Activated CD8-positive, alpha-beta memory T cell treated with anti-CD3 and anti-CD28 coated beads, Interleukin-2, amount 10 ng/mL, durations not matched to agents 7 days and 5 days (primary cell): ENCODE measurements at places on chromosomes 5 and 9.

DNA sequence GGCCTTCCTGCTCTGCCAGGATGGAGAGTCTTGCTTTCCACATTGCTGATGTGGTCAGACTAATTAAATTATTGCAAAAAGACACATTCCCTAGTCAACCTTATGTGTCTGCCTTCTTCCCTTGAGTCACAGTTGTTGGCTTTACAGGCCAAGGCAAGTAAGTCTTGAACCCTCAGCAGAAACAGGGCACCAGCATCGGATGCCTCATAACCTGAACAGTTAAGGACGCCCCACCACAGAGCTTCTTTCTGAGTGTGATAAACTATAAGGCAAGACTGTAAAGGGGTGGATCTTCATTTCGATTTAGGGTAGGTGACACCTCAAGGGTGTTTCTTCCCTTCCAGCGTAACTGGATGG is 670 bp upstream of the KIF2A start:
- peak overlapping the region; percentile 99 for H3K4me3 ChIP-seq
- no peak for DNase-seq
- H3K4me1 ChIP-seq, result peaks cover 49% of the 10 kb centered on the region

DNA sequence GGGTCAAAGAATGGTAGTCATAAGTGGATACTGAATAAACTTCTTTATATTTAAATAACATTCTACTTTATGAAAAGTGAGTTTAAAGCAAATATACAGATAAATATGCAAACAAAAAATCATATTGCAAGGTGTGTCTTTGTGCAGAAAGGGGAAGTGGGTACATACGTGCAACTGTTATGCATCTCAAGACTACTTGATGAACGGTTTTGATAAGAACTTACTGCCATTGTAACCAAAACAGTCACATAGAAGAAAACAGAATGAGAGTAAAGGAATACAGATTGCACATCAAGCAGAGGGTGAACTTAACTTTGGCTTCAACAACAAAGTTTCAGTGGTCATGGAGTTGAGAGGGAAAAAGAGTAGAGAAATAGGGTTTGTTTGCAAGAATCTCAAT is 9.9 kb downstream of the CAMK4 start:
- peak overlapping the region; percentile 96 for H3K27ac ChIP-seq
- peaks cover 18% of the 10 kb centered on the region for H3K36me3 ChIP-seq
- no peaks in the 10 kb centered on the region for H3K27me3 ChIP-seq
- peaks cover 89% of the 10 kb centered on the region for H3K4me1 ChIP-seq

DNA sequence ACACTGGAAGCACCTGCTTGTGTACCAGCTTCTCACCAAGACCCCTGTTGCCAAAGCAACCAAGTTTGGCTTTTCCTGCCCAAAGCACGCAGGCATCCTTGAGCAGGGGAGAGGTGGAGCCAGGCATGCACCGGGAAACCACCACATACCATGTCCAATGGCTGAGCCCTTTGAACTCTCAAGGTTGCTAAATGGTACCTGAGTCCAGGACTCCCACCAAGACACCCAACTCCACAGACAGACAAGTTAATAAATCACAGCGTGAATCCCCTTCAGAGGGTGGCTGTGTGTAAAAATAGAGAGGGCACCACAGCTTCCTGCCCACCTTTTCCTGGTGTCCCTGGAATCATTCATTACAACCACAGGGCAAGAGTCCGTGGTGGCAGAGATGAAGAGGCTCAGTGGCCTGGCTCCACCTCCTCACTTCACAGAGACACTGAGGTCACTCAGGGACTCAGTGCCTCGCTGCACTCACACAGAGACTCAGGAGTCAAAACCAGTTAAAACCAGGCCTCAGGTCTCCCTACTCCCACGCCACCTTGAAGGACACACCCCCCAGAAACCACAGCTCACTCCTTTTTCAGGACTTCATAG is 143.7 kb downstream of the C5orf15 start:
- H3K4me1 ChIP-seq, result peaks cover 24% of the 10 kb centered on the region
- DNase-seq, result peak; percentile 44
- H3K4me3 ChIP-seq, result no peak overlapping the region
- no peak overlapping the region for H3K27ac ChIP-seq

DNA sequence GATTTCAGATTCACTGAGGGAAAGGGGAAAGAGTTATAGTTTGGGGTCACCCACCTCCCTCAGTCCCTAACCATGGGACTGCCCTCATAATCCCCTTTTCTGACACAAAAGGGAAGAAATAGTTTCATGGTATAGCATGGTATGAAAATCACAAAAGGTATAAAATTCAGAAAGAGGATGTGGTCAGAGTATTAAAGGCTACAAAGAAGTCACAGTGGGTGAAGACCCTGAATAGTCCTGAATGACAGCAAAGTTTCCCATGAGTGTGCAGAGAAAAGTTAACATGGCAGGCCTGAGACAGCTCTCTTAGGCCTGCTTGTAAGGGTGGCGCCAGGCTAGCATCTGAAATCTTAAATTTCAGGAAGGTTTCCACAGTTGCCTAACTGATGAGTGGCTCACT is 290.6 kb upstream of the ZNF608 start:
- H3K27ac ChIP-seq, result no peak overlapping the region
- H3K27me3 ChIP-seq, result no peaks in the 10 kb centered on the region
- DNase-seq, result no peak
- no peak overlapping the region for H3K4me3 ChIP-seq
- no peaks in the 10 kb centered on the region for H3K36me3 ChIP-seq
- H3K4me1 ChIP-seq, result no peaks in the 10 kb centered on the region

- no peak overlapping the region for H3K27ac ChIP-seq
- H3K4me3 ChIP-seq, result no peak overlapping the region
- H3K4me1 ChIP-seq, result peaks cover 1% of the 10 kb centered on the region
- no peak for DNase-seq
- peaks cover 2% of the 10 kb centered on the region for H3K36me3 ChIP-seq
Observed at GRCh38 chr5:79795764-79796398, 106.2 kb downstream of the CMYA5 start.

DNA sequence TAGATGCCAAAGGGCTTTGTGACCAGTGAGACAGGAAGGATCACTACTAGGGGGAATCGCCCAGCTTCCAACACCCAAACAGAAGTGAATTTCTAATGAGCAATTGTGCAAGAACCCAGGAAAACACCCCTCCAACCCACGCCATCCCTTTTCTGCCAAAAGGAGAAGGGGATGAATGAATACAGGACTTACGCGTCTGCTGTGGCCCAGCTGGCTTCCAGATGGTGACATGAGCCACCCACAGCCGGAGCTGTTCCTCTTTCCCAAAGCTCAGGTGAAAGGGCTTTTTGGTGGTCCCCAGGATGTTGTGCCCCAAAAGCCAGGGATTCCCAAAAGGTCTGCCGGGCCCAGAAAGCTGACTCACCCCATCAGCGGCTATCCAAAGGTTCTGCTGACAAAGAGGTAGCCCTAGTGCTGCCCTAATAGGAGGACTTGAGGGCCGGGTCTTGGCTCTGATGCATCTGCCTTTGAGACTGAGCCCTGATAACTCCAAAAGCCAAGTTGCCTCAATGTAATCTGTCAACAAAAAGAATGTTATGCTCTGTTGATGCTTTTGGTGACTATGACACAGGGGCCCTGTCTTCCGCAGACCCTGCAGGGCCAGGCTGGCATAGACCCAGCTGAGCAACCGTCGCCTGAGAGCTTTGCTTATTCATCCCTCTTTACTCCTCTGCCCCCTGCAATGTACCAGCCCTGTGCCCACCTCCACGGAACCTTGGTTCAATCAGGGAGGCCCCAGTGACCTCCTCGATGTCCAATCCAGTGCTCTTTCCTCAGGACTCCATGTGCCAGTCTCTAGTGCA is 14.5 kb downstream of the GSN start:
- peaks cover 5% of the 10 kb centered on the region for H3K4me1 ChIP-seq
- no peaks in the 10 kb centered on the region for H3K36me3 ChIP-seq
- no peaks in the 10 kb centered on the region for H3K27me3 ChIP-seq
- no peak overlapping the region for H3K27ac ChIP-seq
- no peak overlapping the region for H3K4me3 ChIP-seq

DNA sequence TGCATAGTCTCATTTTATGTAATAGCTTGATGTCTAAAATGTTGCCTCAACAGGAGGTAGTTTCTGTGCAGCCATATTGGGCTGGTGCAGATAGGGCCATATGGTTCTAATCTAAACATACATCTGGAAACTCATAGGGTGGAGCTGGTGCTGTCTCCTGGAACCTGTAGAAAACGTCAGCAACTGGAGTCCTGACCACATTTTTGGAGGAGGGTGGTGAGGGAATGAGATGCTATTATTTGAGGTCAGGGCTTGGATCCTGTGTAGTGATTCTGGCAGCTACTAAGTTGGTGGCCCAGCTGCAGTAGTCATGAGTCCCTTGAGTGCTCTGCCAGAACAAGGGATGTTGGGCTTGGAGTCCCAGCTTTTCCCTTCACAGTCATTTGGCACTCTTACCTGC is 14.1 kb downstream of the MAN2A1 start:
- DNase-seq, result no peak
- no peak overlapping the region for H3K4me3 ChIP-seq
- no peaks in the 10 kb centered on the region for H3K27me3 ChIP-seq
- no peak overlapping the region for H3K27ac ChIP-seq
- peaks cover 3% of the 10 kb centered on the region for H3K4me1 ChIP-seq

DNA sequence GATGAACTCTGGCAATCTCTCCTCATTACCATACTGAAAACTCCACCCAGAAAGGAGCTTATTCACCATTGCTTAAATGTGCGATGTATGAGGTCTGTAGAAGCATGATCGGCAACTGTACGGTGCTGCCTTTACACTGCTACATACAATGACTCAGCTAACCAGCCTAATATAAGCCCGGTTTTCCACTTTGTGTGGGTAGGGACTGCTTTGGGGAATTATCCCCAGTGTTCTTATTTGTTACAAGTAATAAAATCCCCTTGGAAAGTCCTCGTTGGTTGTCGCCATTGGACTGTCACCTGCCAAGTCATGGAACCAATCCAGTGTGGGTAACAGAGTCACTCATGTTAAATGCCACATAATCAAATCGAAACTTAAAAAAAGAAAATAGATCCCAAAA is 23.5 kb upstream of the TENT2 start:
- DNase-seq, result no peak
- H3K4me3 ChIP-seq, result no peak overlapping the region
- no peaks in the 10 kb centered on the region for H3K36me3 ChIP-seq

DNA sequence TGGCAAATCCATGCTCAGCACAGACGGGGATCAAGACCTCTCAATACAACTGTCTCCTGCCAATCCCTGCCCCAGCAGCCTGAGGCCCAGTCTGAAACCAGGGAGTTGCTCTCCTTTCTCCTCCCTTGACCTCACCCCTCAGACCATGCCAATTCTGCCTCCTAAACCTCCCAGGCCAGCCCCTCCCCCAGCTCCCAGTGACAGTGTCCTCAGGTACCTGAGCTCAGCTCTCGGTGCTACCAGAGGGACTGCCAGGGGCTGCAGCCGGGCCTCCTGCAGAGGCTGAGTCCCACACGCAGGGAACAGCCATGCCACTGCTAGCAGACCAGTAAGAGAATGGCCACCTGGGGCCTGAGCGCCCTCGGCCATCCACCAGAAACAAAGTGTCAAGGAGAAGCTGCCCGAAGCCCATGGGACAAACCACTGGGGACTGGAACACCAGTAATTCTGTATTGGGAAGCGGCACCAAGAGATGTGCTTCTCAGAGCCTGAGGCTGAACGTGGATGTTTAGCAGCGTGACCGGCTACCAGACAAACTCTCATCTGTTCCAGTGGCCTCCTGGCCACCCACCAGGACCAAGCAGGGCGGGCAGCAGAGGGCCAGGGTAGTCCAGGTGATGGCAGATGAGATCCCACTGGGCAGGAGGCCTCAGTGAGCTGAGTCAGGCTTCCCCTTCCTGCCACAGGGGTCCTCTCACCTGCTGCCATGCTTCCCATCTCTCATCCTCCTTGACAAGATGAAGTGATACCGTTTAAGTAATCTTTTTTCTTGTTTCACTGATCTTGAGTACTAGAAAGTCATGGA is 557 bp upstream of the IL3 start:
- H3K27me3 ChIP-seq, result peaks cover 3% of the 10 kb centered on the region
- DNase-seq, result peak; percentile 38
- no peaks in the 10 kb centered on the region for H3K36me3 ChIP-seq
- H3K4me1 ChIP-seq, result peaks cover 72% of the 10 kb centered on the region
- no peak overlapping the region for H3K27ac ChIP-seq

GRCh38 chr9:122228191-122228567 is 578 bp downstream of the LHX6 start:
- H3K4me3 ChIP-seq, result no peak overlapping the region
- DNase-seq, result no peak
- peaks cover 5% of the 10 kb centered on the region for H3K4me1 ChIP-seq
- H3K27ac ChIP-seq, result no peak overlapping the region

GRCh38 chr9:14030375-14031059 is 283.4 kb downstream of the NFIB start:
- no peak overlapping the region for H3K4me3 ChIP-seq
- H3K27me3 ChIP-seq, result no peaks in the 10 kb centered on the region
- H3K36me3 ChIP-seq, result no peaks in the 10 kb centered on the region
- no peak for DNase-seq
- H3K27ac ChIP-seq, result no peak overlapping the region

- no peak for DNase-seq
- H3K4me3 ChIP-seq, result no peak overlapping the region
- H3K27ac ChIP-seq, result no peak overlapping the region
- no peaks in the 10 kb centered on the region for H3K36me3 ChIP-seq
- H3K27me3 ChIP-seq, result peaks cover 23% of the 10 kb centered on the region
Observed at GRCh38 chr5:42641336-42642005, 115.1 kb upstream of the CCDC152 start.

- H3K36me3 ChIP-seq, result no peaks in the 10 kb centered on the region
- H3K4me1 ChIP-seq, result no peaks in the 10 kb centered on the region
- H3K4me3 ChIP-seq, result no peak overlapping the region
- H3K27me3 ChIP-seq, result no peaks in the 10 kb centered on the region
- no peak for DNase-seq
Observed at GRCh38 chr9:88672874-88673689, 138.1 kb downstream of the NXNL2 start.

DNA sequence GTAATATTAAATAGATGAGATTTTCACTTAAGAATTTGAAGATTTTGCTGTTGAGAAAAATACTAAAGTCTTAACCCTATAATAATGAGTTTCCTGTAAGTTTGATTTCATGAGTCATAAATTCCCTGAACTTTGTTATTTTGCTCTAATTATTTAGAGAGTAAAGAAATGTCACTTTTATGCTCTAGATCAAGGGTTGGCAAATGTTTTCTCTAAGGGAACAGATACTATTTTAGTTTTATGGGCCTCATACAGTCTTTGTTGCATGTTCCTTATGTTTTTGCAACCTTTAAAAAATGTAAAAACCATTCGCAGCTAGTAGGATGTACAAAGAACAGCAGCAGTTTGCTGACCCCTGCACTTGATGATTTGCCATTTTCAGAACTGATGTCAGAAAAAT is 480 bp upstream of the TXNDC8 start:
- no peak overlapping the region for H3K4me3 ChIP-seq
- H3K36me3 ChIP-seq, result no peaks in the 10 kb centered on the region
- peaks cover 4% of the 10 kb centered on the region for H3K27me3 ChIP-seq
- no peak for DNase-seq
- no peak overlapping the region for H3K27ac ChIP-seq
- H3K4me1 ChIP-seq, result no peaks in the 10 kb centered on the region

GRCh38 chr9:73229543-73229942 is 77.9 kb downstream of the ANXA1 start:
- peaks cover 21% of the 10 kb centered on the region for H3K4me1 ChIP-seq
- H3K4me3 ChIP-seq, result no peak overlapping the region
- H3K36me3 ChIP-seq, result no peaks in the 10 kb centered on the region
- no peak for DNase-seq
- no peak overlapping the region for H3K27ac ChIP-seq
